ENCODE measurements at places on chromosomes 4 and X.

GRCh38 chrX:154317391-154317995 is 21.9 kb downstream of the TKTL1 start:
- DNase-seq: no peak

GRCh38 chr4:48538358-48538757 is 48.3 kb downstream of the ZAR1 start:
- no peak for DNase-seq

DNA sequence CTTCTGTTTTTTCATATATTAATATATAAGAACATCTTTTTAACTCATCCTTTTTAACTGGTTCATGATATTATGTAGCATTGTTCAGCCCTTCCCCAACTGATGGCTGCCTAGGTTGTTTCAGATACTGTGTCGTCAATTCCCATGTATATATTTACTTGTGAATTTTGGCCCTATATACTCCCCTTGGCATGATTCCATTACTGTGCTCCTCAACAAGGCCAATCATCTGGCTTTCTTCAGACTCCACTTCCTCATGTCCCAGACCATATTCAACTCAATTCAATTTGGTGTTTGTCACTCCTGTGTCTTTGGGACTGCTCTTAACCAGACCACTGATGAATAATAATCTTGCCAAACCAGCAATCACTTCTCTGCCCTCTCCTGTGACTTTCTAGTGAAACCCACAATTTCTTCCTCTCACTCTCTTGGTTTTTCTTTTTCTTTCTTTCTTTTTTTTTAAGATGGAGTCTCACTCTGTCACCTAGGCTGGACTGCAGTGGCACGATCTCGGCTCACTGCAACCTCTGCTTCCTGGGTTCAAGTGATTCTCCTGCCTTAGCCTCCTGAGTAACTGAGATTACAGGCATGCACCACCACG is 2.7 kb upstream of the WDR45 start:
- no peak for DNase-seq

DNA sequence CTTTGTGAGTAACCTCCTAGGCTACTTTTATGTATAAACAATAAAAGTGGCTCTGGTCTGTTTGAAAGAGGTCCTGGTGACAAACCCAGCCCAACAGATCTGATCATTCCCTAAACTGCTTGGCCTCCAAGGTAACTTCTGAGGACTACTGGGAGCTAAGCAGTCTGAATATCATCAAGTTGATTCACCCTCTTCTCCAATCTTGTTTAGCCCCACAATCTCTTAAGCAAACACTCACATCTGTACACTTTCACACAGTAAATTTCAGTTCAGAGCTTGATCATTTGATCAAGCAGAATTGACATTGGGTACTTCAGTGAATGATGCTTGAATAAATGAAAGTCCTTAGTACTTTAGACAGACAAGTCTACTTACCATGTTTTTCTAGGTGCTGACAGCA is 74.7 kb downstream of the HCCS start:
- DNase-seq: no peak

DNA sequence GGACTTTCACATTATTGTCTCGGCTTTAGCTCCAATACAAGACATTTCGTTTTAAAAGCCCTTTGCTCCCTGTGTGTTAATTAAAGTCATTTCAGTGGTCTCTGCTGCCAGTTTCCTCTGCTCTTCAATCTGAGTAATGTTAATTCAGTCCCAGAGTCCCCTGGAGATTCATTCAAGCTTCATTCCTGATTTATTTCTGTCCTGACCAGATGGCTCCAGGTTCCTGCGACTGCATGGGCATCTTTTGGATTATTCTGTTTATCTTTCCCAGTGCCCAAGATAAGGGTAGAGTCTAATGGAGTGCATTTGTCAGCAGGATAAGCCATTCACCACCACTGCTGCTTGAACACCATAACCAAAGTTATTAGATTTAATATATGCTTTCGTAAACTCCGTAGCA is 6.1 kb upstream of the PAGE1 start:
- DNase-seq: no peak

DNA sequence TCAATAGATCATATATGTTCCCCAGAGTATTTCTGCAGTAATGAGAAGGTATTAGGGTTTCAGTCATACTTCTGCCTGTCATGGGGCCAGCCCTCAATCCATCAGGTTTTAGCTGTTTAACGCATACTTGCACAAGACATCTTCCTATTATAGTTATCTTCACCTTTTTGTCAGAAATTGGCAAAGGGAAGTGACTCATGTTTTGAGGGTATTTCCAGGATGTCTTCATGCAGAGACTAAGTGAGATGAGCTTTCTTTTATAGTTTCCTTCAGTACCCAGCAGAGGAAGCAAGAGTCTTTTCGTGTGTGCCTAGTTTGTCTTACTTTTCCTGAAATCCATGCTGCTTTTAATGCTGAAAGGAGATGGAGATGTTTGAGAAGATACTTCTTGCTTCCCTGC is 9.5 kb downstream of the CSTF2 start:
- DNase-seq: no peak

- no peak for DNase-seq
These were observed 50.0 kb downstream of the CYTL1 start for GRCh38 chr4:4969298-4969697.

GRCh38 chr4:133152831-133153481 is 3.9 kb downstream of the PCDH10 start:
- DNase-seq: no peak

- no peak for DNase-seq
These were observed 47.0 kb downstream of the TASL start for GRCh38 chrX:30530606-30531005.

- no peak for DNase-seq
These were observed 117.1 kb downstream of the CORIN start for GRCh38 chr4:47720787-47721186.

DNA sequence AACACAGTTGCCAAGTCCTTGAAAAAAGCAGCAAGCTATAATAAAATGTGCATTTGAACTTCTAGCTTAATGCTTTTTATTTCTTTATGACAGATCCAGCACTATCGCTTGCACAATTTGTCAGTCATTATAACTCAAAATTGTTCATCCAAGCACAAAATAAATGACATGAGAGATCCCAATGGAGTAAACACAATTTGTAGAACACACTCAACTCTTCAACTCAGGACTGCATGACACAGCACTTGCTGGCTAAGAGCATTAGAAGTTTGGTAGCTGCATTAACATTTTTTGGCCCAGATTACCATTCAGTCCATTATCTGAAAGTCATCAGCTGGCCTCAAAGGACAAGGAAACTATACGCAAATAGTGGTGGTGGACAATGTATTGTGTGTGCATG is 530.1 kb downstream of the INPP4B start:
- no peak for DNase-seq

DNA sequence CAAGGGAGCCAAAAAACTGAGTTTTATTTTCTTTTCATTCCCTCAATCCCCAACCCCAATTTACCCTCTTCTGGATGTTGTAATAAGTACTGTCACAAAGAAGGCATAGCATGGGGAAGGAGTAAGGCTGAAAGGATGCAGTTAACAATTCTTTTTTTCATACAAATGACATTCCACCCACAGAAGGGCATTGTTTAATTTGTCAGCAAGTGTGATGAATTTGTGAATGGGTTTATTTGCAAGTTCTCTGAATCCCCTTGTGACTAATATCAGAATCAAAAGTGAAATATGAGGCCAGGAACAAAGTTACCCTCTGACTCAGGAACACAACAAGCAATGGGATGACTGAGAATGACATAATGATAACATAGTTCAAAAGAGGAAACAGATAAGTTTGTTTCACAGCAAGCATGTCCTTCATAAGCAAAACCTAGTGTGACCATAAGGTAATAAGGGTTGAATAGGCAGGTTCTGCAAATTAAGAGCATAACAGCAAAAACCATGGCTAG is 2.1 kb downstream of the GEMIN8 start:
- DNase-seq: no peak

GRCh38 chr4:81211956-81212355 is 3.1 kb downstream of the PRKG2 start:
- no peak for DNase-seq

GRCh38 chr4:4859799-4860599 is 534 bp downstream of the MSX1 start:
- no peak for DNase-seq

- DNase-seq: no peak
These were observed 5.7 kb downstream of the MAGEE1 start for GRCh38 chrX:76433219-76433618.

DNA sequence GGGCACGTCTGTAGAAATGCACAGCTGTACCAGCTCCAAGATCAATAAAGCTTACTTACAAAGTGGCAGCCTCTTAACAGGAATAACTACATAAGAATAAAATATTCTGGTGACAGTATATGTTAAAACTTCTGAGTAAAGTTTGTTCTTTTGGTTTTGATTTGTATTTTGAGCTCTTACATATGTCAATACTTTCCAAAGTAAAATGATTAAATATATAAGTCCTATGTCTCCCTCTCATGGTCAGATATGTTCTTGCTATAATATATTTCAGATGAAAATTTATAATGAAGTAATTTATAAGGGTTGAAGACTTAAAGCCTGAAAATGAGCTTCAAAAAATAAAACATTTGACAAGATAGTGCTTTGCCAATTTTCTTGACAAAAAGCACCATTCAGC is 254.4 kb downstream of the NPFFR2 start:
- no peak for DNase-seq

DNA sequence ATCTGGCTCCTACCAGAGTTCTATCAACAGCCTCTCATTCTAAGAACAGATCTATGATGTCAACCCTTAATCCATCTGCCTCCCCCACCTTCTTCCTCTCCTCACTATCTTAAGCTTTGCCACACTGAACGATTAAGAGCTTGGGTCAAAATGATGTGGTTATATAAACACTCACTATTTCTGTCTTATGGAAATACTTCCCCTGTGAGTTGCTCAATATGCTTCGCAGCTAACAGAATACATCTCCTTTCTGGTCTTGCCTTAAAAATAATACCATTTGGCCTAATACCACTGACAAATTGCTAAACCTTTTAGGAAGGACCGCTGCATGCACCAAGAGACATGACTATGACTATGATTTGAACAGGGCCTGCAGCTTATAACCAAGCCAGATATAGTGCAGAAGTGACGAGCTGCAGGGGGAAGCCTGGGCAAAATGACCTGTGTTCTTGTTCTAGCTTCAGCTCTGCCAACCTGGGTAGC is 130.9 kb downstream of the RNF150 start:
- DNase-seq: no peak

DNA sequence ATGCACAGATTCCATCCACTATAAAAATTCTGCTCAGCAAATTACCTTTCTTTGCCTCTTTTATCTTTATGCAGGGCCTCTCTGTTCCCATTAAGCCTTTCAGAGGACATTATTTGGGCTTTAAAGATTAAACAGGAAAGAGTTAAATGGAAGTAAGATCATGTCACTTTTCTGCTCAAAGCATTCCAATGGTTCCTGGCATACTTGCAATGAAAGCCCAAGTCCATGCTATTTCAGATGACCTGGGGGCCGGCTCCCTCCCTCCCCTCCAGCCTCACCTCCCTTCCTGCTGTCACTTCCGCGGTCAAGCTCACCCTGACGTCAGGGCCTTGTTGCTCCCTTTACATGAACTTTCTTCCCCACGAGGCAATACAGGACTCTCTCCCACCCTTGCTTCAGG is 125.5 kb downstream of the C4orf51 start:
- no peak for DNase-seq

DNA sequence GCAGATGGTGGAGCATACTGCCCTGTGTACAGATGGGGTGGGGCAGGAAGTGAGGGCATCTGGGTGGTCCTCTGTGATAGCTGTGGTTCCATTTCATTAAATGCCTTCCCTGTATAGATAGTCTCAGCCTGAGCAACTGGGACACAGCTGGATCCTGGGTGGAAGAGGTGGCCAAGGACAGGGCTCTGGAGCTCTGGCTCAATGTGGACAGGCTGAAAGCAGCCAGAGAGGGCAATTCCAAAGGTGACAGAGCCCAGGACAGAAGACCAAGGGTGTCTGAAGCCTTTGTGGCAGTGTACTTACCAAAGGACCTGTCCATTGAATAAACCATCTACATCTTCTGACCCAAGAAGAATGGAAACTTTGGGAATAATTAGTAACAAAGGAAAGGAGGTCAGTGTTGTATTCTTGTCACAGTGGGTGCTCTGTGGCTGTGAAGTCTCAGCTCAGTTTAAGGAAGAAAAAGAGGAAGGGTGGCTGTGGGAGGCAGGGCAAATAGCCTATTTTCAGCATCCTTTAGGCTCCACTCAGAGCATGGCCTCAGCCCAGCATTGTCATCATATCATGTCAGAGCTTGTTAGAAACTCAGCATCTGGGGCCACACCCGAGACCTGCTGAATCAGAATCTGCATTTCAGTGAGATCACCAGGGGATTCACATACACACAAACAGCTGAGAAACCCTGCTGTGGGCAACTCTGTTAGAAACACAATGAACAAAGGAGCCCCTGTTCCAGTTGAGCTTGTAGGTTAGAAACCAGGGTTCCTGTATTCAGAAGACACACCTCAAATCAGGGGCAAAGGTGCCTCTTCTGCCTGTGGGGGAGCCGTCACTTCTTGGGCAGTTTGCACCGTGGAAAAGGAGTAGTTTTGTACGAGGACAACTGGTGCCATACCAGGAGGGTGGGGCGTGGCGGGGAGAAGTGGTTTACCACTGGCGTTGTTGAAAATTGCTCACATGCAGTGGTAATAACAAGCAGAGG is 168.6 kb downstream of the PTTG2 start:
- no peak for DNase-seq

GRCh38 chr4:164212134-164212533 is 541.8 kb upstream of the SMIM31 start:
- DNase-seq: no peak

- no peak for DNase-seq
These were observed 644.0 kb downstream of the RPA4 start for GRCh38 chrX:97527725-97528124.

DNA sequence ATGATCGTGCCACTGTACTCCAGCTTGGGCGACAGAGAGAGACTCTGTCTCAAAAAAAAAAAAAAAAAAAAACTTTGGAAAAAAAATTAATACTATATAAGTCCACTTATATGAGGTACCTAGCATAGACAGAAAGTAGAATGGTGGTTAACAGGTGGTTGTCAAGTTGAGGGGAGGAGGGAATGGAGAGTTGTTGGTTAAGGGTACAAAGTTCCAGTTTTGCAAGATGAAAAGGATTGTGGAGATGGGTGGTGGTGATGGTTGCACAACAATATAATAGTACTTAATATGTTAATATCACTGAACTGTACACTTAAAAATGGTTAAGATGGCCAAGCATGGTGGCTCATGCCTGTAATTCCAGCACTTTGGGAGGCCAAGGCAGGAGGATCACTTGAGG is 4.1 kb upstream of the IL9R start:
- no peak for DNase-seq

DNA sequence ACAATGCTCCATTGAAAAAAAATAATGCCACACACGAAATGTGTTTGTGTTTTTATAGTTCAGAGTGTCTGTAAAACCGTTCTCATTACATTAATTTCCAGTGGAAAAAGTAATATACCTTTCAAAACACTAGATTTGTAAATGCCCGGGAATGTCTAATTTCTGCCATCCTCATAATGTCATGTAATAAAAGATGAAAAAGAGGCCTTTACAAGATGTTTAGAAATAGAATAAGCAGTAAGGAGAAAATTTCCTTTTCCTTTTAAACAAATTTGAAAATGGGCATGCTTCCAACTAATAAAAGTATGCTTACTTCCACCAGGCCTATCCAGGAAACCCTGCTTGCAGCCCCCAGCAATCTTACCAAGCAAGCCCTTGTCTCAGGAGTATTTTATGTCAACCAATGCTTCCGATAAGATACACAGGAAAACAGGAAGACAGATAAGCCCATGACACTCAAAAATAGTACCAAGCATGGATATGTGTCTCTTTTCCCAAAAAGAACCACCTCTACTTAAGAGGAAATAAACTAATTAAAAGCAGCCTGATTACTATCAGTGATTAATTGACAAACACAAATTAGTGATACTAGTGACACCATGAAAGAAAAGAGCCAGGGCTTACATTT is 894.7 kb upstream of the INTU start:
- no peak for DNase-seq
